ENCODE measurements at places on chromosomes 3 and 15.

DNA sequence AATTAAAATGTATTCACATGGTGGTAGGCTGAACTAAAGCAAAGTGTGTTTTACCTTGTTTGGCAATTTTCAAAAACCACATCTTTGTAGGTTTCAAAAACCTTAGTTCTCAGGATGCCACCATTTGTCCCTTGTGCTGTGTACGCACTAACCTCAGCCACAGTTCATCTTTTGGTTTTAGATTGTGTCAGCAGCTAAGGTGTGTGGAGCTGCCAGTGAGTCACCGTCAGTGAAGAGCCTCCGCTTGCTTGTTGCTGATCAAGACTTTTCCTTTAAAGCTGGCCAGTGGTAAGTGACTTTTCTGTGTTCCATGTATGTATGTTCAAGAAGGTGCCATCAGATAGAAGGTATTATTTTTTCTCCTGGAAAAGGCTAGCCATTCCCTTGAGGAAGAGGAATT is 21.1 kb downstream of the OXNAD1 start:
- no peak for DNase-seq

GRCh38 chr3:107737914-107738313 is 215.2 kb downstream of the BBX start:
- no peak for DNase-seq

DNA sequence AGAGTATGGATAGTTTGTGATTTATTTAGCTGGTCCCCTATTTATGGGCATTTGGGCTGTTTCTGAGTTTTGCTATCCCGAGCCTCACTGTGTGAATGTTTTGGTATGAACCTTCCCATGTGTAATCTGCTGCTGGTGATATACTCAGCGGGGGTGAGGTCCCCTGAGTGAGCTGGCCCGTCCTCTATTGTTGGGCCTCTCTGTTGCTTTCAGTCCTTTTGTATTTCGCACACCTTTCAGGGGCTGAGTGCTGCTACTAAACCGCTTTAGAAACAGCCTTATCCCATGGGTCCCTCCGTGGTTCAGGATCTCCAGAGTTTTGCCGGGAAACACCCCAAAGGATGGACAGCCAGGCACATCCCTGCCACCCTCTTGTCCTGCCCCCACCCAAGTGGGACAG is 94.5 kb downstream of the WNT7A start:
- no peak for DNase-seq

DNA sequence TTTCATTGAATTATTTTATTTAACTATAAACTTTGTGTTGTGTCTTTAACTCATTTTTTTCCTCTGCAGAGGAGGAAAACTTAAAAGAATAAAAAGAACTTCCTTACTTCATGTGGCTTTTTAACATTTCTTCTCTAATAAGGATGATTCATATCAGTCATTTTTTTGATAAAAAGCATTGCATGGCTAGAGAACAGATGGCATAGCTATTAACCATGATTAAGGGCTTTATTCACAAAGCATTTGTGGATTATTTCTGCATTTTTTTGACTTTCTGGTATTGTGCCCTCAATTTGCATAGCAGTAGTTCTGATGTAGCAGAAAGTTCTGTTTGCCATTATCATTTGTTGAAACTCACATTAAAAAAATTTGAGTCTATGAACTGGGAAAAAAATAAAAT is 540.8 kb downstream of the SI start:
- no peak for DNase-seq

DNA sequence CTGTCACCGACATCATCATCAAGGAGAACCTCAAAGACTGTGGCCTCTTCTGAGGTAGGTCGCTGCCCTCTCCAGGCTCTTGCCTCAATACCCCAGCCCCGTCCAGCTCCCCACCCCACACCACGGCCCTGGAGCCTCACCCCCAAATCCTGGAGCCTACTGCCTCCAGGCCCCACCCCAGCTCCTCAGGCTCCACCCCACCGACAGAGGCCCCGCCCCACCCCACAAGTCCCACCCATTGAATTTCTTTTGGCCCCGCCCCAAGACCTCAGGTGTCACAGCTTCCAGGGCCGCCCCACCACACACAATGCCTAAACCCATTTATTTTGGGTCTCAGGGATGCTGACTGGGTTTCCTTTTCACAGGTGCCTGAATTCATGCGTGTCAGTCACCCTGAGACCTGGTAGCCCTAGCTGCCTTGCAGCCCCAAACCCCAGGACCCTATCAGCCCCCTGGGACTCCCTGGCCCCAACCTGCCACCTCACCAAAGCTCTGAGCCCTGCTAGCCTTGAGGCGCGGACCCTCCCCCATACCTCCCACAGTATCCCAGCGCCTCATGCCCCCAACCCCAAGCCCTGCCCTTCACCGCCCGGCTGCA is 3.6 kb downstream of the GNAT1 start:
- peak; percentile 57 for DNase-seq

DNA sequence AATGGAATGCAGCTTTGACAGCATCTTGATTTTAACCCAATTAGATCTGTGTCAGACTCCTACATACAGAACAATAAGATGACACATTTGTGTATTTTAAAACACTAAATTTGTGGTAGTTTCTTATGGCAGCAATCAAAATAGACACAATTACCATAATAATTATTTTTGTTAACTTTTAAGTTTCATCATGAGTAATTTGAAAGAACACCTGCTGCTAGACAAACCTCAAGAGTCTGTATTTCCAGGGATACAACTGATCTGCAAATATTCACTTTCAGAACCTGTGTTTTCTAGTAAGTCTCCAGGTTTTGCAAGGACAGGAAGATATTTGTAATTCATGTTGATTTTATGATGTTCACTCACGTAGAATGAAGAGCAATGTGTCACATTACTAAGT is 736.8 kb downstream of the DIPK2A start:
- DNase-seq = no peak

- no peak for DNase-seq
Observed at GRCh38 chr3:160091441-160091840, 102.8 kb downstream of the IL12A start.

- peak; percentile 14 for DNase-seq
Observed at GRCh38 chr3:97579365-97579764, 185.2 kb upstream of the ARL6 start.

- DNase-seq = peak; percentile 78
Observed at GRCh38 chr15:40313531-40314398, 6.0 kb upstream of the PLCB2 start.

GRCh38 chr3:68977486-68978167 is 35.9 kb downstream of the EOGT start:
- DNase-seq = no peak

GRCh38 chr3:54222316-54222715 is 100.0 kb downstream of the CACNA2D3 start:
- no peak for DNase-seq

GRCh38 chr3:8899876-8900460 is 63.3 kb downstream of the RAD18 start:
- DNase-seq = no peak

GRCh38 chr3:139355891-139356290 is 12.1 kb downstream of the MRPS22 start:
- no peak for DNase-seq

DNA sequence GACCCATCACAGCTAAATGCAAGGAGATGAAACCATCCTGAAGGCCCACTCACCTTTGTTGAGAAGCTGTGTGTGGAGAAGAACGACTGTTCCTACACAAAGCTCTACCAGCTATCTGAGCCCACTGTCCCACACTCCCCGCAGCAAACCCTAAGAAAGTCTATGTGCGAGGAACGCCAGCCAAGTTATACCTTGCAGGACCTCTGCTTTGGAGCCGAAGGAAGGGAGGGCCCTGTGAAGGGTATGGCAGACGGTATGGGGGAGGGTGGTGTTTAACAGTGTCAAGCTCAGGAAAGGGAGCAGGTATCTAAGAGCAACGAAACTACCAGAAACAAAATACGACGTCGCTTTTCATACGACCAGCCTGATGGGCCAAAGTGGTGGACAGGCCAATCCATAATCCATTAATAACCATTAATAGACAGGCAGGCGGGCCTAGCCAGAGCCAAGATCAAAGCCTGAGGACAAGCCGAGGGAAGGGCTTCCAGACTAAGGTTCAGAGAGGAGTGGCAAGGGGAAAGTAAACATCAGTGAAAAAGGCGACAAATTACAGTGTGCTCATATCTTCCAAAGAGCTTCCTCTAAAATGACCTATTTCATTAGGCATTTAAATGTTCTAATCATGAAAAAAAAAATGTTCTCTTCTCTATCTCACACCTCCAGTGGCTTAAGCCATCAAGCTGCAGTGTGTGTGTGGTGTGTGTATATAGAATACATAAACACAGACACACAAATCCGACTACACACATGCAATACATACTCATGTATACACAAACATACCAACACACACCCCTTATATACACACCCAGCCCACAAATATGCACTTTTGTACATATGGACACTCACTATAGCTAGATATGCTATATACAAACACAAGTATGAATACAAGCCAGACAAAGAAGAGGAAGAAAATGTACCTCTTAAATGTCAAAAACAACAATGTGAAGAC is 43.9 kb downstream of the PTPN23 start:
- DNase-seq = no peak

DNA sequence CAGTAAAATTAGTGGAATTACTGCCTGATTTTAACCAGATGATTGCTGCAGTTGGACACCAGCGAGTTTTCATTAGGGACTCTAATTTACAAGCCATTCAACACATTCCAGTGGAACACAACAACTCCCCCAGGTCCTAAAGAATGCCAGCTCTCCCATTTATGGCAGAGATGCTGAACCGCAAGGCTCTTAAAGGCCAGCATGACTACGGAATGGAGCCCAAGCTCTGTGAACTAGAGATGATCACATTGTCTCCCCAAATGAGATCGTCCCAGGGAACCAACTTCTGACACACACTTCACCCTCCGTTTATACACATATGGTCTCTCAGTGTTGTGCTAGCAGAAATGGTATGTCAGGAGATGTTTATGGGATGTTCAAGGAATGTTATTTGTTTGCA is 446.2 kb upstream of the NR2F2 start:
- DNase-seq = no peak

GRCh38 chr3:185362850-185363661 is at the start of gene MAP3K13:
TSS of gene MAP3K13 (plus strand) at chr3:185363136. CDS start at chr3:185428582, 65,446 bp downstream.
- DNase-seq = peak; percentile 90

- no peak for DNase-seq
Observed at GRCh38 chr3:177647341-177647740, 450.1 kb upstream of the TBL1XR1 start.

DNA sequence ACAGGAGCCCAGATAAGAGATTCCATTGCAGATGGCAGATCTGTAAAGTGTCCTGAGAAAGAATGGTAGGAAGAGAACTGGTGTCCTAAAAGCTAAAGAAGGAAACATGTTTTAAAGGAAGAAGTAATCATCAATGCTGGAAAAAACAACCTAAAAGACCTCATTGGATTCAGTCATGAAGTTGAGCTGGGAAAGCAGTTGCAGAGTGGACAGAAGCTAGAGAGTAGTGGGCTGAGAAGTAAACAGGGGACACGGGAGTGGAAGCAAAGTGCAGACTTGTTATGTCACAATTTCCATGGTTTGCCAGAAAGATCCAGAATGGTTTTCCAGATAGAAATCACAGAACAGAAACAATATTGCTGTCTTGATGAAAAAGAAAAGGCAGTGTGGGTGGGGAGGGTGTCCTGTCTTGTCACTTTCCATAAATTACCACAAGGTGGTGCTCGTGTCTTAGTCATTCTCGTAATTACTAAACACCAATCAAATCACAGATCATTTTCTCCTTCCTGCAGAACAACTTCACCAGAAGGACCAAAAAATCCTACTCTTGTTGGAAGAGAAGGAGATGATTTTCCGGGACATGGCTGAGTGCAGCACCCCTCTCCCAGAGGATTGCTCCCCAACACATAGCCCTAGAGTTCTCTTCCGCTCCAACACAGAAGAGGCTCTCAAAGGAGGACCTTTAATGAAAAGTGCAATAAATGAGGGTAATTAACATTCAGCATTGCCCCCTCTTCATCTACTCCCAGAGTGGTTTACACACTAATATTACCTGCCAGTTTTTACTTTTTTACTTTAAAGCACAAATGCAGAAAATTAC is 64.5 kb downstream of the KLHL25 start:
- peak; percentile 79 for DNase-seq

- DNase-seq = no peak
Observed at GRCh38 chr3:53040351-53040820, 5.5 kb downstream of the SFMBT1 start.

- no peak for DNase-seq
Observed at GRCh38 chr15:90008607-90009006, 7.5 kb downstream of the ZNF710 start.

DNA sequence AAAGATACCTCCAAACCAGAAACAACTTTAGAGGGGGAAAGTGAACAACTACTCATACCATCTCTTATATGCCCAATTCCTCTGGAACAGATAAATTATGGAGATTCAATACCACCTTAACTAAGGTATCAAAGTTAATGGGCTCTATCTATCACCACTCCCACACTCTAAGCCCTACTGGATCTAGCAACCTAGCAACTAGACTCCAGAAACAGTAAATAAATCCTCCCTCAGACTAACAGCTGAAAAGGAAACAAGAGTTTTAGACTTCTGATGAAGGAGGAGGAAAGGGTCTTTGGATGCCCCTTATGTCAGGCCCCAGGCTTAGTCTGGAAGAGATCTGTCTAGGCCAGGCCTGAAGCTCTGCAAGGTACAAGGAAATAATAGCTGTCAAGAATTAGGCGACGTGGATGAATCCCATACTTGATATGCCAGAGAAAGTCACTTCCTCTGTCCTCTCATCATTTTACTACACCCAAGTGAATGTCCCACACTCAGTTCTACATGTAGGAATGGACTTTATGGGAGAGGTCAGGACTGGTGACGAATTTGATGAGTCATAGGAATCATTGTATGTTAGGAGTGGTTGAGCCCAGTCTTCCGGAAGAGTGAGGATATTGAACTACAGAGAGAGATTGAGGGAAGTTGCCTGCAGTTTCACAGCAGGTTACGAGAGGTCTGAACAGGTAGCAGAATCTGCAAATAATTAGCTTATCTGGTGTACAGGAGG is 113.8 kb downstream of the AKAP13 start:
- DNase-seq = peak; percentile 93

All from RWPE1 (cell line).